Activated CD4-positive, alpha-beta memory T cell treated with anti-CD3 and anti-CD28 coated beads, Interleukin-2, amount 10 ng/mL, durations not matched to agents 7 days and 5 days (primary cell): ENCODE measurements at places on chromosomes 2 and 18.

DNA sequence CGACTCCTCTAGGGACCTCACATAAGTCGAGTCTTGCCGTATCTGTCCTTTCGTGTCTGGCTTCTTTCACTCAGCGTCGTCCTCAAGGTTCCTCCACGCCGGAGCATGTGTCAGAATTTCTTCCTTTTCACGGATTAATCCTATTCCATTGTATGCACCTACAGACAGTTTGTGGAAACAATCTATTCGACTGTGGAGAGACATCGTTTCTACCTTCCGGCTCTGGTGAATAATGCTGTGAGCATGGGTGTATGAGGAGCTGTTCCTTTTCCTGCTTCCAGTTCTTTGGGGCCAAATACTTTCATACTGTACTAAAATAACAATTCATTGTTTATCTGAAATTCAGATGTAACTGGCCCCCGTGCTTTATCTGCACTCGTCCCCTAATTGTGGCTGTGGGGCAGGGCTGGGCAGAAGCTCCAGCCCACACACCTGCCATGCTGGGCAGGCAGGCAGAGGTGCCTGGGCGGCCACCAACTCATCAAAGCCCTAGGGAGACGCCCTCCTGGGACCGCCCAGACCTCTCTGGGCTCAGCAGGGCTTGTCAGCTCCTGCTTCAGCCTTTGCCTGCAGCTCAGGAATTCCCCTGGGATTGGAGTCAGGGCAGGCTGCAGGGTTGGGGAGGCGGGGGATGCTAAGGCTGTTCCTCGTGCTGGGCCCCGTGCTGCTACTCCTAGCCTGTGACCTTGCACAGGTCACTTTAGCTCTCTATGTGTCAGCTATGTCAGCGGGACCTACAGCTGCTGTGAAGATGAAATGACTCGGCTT lies 14.5 kb downstream of the GPC1 start:
- no peak for DNase-seq

DNA sequence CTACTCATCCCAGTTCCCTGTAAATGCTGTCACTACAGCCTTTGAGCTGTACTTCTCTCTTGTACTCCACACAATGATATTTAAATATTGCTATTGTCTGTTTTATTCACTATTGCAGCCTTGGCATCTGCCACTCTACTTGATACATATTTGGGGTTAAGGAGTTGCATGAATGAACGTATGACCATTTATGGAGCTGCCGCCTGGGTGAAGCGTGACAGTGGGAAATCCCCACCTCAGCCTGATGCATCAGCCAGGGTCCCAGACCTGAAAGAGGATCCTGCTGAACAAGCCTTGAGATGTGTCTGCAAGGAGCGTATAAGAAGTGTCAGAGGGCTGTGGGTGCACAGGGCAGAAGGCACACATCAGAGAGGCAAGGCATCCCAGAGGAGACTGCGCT lies 39.1 kb downstream of the MRPL35 start:
- DNase-seq = peak; percentile 41

- DNase-seq = no peak
These were observed 71.8 kb downstream of the PRELID3A start for GRCh38 chr18:12479536-12479935.

DNA sequence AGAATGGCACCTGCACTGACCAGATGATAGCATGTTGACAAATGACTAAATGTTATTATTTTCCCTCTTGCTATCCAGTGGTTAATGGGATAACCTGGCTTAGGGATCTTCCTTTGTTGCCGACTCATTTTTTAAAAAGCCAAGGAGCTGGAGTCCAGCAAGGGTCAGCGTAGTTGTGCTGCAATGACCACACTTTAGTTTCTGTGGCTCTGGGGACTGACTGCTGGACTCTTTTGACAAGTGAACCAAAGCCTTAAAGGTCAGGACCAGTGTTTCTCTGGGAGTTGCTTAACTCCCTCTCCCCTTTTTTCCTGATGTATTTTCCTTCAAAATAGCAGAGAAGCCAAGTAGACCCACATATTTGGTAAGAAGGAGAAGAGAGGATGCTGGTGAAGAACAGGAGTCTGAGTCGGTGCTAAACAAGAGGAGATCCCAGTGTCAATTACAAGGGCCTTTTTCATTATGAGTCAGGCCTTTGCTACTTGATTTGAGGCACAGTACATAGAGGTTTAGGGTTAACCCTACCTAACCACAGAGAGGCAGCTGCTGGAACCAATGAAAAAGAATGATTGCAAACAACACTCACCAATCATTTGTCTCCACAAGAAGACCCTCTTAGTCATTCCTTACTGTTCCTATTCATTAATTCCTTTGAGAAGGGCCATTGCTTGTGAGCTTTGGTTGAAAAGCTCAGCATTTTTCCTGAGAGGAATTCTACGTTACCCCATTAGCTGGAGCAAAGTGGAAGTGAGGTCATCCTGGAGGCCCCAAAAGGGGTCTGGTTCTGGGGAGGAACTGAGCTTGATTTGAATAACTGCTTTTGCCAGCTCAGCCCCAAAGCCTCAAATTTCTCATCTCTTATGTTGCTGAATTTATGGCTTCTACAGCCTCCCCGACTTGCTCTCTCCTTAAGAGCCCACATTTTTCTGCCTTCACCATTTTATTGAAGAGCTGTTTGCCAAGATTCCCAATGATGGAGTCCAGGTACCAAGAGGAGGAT lies 137.6 kb upstream of the HNMT start:
- DNase-seq = no peak

- no peak for DNase-seq
These were observed 51.2 kb downstream of the BOD1L2 start for GRCh38 chr18:57198073-57198472.
